ENCODE measurements at places on chromosomes 4 and X. TPM values are rescaled to one million over a fixed set of nuclear protein-coding genes. Genes with fewer than 3 reads are reported as not detected.

DNA sequence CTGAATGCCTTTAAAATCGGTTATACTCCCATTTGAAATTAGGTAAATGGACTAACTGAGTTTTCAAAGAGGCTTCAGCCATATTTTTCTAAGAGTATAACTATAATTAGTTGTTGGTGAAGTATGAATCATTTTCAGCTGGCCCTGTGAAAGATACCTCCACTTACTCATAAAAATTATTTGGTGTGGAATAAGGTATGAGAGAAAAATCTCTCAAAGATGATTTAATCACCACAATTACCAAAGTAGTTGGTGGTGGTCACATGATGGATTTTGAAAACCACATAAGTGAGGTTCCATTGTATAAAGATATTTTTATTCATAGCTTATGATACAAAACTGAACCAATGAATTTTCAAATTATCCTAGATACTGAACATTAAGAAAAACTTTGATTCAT lies 9.0 kb upstream of the KLHL2 start:
- H3K27ac ChIP-seq, result no peak overlapping the region
- H3K36me3 ChIP-seq, result no peaks in the 10 kb centered on the region
- no peaks in the 10 kb centered on the region for H3K4me1 ChIP-seq
- no peaks in the 10 kb centered on the region for H3K27me3 ChIP-seq
- H3K4me3 ChIP-seq, result no peak overlapping the region

DNA sequence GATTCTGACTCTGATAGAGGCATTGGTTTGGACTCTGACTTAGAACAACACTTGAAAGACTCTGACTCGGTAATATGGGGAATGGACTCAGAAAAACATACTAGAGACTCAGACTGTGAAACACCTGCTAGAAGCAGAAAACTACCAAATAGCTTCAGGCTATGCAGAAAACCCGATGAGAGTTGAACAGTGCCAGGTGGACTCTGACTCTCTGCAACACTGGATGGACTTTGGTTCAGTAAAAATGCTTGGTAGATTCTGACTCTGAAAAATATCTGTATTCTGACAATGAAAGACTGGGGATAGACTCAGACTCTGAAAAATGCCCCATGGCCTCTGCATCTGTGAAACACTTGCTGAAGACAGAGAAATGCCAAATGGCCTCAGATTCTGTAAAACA lies 215.1 kb upstream of the HDX start:
- H3K4me1 ChIP-seq, result no peaks in the 10 kb centered on the region
- H3K27ac ChIP-seq, result no peak overlapping the region
- no peak for DNase-seq
- H3K27me3 ChIP-seq, result no peaks in the 10 kb centered on the region
- no peak overlapping the region for H3K4me3 ChIP-seq

DNA sequence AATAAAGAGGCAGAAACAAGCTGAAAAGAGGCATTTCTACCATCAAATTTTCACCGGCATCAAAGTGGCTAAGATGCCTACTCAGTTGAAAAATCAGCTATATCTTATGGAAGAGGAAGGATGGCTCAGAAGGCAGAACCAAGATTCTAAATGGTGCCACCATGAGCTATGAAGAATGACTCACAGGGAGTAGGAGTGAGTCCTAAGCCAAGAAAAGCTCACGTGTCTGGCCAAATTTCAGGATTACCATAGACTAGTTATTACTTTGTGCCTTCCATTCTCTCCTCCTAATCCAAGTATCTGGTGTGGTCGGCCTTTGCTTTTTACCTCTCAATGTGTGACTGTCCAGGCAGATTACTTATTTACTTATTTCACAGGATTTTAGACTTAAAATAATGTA lies 54.8 kb downstream of the BMP3 start:
- no peaks in the 10 kb centered on the region for H3K36me3 ChIP-seq
- no peak overlapping the region for H3K4me3 ChIP-seq
- H3K4me1 ChIP-seq, result no peaks in the 10 kb centered on the region
- H3K27me3 ChIP-seq, result no peaks in the 10 kb centered on the region
- DNase-seq, result no peak

GRCh38 chrX:135382260-135382659 lies 39.5 kb upstream of the SMIM10L2A start:
- no peaks in the 10 kb centered on the region for H3K36me3 ChIP-seq
- no peak overlapping the region for H3K27ac ChIP-seq
- H3K27me3 ChIP-seq, result no peaks in the 10 kb centered on the region

DNA sequence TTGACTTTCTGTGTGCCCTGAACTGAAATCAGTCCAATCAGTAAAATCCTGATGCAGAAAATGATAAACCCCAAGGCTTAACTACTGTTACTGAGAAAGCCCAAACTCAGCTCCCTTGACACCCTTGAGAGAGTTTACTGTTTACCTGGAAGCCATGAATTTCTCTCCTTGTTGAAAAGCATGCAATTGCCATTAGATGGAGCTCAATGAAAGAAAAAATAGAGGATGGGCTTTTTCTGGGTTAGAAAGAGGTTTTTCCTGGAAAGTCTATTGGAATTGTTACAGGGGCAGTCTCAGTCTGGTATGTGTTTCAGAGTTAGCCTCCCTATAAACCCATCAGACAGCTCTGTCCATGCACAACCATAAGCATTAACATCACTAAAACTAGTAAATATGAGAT lies 66.4 kb upstream of the C4orf54 start:
- H3K4me1 ChIP-seq, result peaks cover 9% of the 10 kb centered on the region
- no peak for DNase-seq
- no peak overlapping the region for H3K27ac ChIP-seq
- no peak overlapping the region for H3K4me3 ChIP-seq

DNA sequence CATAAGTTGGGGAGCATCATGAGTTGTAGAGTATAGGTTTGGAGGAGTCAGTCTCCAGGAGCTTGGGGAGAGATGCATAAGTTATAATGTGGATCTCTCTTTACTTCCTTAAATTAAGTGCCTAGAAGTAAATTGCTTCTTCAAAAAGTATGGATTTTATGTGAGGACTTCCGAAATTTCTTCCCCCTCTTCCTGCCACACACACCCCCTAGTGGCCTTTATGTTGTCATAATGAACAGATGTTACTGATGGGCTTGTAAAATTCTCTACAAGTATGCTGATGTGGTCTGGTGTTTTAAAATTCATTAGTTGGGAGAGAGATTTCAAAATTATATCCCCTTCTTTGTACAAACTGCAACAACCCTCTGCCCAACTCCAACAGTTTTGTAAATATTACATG lies 2.3 kb upstream of the METTL14 start:
- H3K4me1 ChIP-seq, result peaks cover 19% of the 10 kb centered on the region
- peaks cover 3% of the 10 kb centered on the region for H3K36me3 ChIP-seq
- H3K27me3 ChIP-seq, result no peaks in the 10 kb centered on the region

DNA sequence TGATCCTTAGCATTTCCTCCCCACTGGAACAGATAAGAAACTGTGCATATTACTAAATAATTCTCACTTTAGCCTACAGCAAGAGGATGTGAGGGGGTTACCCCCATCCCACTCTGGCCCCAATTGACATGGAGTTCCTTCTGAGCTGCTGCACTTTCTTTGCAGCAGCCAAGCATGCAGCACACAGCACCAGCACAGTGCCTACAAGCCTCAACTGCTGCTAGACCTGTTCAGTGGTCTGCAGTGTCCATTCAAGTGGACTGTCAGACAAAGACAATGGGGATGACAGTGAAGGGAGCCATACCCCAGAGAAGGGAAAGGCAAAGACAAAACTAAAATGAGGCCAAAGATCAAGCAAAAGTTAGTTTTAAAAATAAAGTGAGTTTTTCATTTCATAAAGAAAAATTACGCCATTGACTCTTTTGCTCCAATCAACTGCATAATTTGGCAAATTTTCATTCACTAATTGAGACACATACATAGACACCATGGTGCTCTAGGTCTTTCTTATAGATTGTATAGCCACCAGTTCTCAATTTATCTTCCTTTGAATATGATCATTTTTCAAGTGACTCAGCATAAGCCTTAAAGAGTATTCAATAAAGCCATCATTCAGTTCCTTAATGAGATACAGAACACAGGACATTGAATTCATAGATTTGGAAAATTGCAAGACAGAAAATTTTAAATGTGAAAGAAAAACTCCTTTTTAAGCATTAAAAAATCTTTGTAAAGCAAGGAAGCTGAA lies 410.6 kb downstream of the HNRNPD start:
- no peak overlapping the region for H3K4me3 ChIP-seq
- DNase-seq, result no peak
- H3K36me3 ChIP-seq, result no peaks in the 10 kb centered on the region
- H3K27ac ChIP-seq, result no peak overlapping the region
- no peaks in the 10 kb centered on the region for H3K27me3 ChIP-seq

- H3K27ac ChIP-seq, result no peak overlapping the region
- H3K4me1 ChIP-seq, result peaks cover 22% of the 10 kb centered on the region
- no peaks in the 10 kb centered on the region for H3K36me3 ChIP-seq
- H3K4me3 ChIP-seq, result no peak overlapping the region
These were observed 53.1 kb downstream of the RAB28 start for GRCh38 chr4:13430834-13431568.

GRCh38 chrX:39619182-39620009 lies 478.4 kb downstream of the BCOR start:
- no peaks in the 10 kb centered on the region for H3K27me3 ChIP-seq
- no peak for DNase-seq
- no peaks in the 10 kb centered on the region for H3K4me1 ChIP-seq

DNA sequence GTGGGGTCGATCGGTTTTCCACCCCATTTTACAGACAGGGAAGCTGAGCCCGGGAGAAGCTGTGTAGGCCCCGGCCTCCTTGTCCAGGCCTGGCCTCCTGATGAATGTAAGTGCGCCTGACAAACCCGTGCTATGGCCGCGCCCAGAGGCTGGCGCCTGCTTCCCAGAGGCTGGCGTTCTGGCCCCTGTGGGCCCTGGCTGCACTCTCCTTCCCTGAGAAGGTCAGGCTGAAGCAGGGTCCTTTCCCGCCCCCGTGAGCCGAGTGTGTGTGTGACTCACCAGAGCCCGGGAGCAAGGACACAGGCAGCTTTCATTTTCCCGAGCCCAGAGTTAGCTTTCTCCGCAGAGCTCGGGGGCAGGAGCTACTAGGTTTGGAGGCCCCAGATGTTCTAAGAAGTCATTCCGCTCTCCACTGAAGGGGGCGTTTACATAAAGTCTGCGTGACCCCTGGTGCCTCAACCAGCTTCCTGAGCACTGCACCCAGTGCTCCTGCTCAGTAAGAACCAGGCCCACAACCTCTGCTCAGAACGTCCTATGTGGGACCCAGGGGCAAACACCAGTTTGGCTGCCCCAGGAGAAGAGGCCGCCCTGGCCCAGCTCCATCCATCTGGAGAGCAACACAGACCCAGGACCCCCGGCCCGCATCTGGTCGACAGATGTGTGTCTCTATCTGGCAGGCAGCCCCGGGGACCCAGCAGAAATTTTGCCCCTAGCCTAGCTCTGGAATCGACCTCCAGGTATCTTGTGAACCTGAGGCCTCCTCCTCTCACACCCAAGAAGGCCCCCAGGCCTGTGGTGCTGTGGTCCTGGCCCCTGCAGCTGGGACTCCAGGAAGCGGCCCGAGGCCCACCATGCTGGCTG lies 13.6 kb downstream of the UVSSA start:
- no peaks in the 10 kb centered on the region for H3K27me3 ChIP-seq
- DNase-seq, result no peak
- no peaks in the 10 kb centered on the region for H3K4me1 ChIP-seq
- H3K36me3 ChIP-seq, result peaks cover 12% of the 10 kb centered on the region

The DGKK gene
- not detected for total RNA-seq

The LDOC1 gene
- 111 TPM for total RNA-seq

The PRICKLE3 gene
- total RNA-seq, result 21.4 TPM

The HSFX4 gene
- total RNA-seq, result not detected
